H1 (cell line): ENCODE measurements at places on chromosomes 11 and 22. TPM values are rescaled to one million over a fixed set of nuclear protein-coding genes. Genes with fewer than 3 reads are reported as not detected.

DNA sequence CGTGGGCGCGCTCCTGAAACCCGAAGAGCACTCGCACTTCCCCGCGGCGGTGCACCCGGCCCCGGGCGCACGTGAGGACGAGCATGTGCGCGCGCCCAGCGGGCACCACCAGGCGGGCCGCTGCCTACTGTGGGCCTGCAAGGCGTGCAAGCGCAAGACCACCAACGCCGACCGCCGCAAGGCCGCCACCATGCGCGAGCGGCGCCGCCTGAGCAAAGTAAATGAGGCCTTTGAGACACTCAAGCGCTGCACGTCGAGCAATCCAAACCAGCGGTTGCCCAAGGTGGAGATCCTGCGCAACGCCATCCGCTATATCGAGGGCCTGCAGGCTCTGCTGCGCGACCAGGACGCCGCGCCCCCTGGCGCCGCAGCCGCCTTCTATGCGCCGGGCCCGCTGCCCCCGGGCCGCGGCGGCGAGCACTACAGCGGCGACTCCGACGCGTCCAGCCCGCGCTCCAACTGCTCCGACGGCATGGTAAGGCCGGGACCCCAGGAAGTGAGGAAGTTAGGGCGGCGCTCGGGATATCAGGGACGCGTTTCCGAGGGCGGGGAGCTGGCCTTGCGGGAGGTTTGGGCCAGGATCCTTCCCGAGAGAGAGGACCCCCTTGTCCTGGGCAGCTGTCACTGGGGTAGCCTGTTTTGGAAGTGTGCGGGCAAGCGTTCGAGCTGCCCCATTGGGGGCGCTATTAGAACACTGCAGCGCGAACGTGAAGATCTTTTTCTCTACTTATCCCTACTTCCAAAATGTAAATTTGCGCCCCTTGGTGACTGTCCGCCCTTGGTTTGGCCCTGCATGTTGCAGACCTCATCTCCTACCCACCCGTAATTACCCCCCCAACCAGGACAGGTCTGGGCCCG, 796 bp downstream of the MYOD1 start:
- peaks cover 88% of the 10 kb centered on the region for H3K27me3 ChIP-seq
- DNase-seq: peak; percentile 81
- peaks cover 9% of the 10 kb centered on the region for H3K4me1 ChIP-seq
- H3K4me3 ChIP-seq: peak overlapping the region; percentile 34
- H3K27ac ChIP-seq: no peak overlapping the region

Gene FZD4
- total RNA-seq: 6.8 and 7.1 TPM in 2 replicates

- peak; percentile 73 for DNase-seq
- no peaks in the 10 kb centered on the region for H3K36me3 ChIP-seq
- peaks cover 19% of the 10 kb centered on the region for H3K4me1 ChIP-seq
- peak overlapping the region; percentile 20 for H3K27ac ChIP-seq
- no peaks in the 10 kb centered on the region for H3K27me3 ChIP-seq
- H3K4me3 ChIP-seq: no peak overlapping the region
Measured at GRCh38 chr22:24996420-24996952, 44.0 kb downstream of the KIAA1671 start.

DNA sequence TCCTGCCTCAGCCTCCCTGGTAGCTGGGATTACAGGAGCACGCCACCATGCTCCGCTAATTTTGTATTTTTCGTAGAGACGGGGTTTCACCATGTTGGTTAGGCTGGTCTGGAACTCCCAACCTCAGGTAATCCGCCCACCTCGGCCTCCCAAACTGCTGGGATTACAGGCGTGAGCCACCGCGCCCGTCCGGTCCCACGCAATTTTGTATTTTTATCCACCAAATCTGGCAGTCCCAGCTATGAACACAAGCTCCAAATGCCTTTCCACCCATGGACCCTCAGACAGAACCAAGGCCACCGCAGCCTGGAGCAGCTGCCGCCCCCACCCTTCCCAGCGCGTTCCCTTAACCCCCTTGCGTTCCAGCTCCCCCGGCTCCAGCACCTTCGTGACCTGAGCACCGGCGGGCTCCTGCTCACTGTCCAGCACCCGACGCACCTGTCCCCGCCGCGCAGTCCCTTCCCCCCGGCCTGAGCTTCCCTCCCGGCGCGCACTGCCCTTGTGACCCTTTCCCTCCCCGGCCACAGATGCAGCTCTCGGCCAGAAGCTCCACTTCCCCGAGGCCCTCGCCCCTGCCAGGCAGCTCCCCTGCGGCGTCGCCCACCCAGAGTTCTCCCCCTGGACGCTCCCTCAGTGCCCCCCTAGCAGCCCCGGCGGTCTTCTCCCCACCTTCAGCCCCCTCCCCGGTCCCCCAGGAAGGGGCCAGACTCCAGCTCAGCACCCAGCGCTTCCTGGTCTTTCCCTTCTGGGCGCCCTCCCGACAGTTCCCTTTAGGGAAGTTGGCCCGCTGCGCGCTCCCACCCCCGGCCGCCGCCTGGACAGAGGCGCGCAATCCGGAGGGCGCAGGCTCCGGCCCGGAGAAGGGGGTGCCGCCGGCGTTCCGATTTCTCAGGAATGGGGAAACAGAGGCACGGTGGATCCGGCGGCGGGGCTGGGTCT, 5.6 kb upstream of the ZBED4 start:
- DNase-seq: no peak
- no peaks in the 10 kb centered on the region; the same call in none of the 2 replicates for H3K4me1 ChIP-seq
- no peak overlapping the region for H3K27ac ChIP-seq
- no peaks in the 10 kb centered on the region for H3K36me3 ChIP-seq
- peaks cover 77% of the 10 kb centered on the region for H3K27me3 ChIP-seq

- H3K36me3 ChIP-seq: no peaks in the 10 kb centered on the region
- no peaks in the 10 kb centered on the region for H3K27me3 ChIP-seq
- no peak overlapping the region for H3K4me3 ChIP-seq
- no peak overlapping the region for H3K27ac ChIP-seq
Measured at GRCh38 chr11:11502263-11502861, 119.4 kb downstream of the GALNT18 start.
